ENCODE measurements at places on chromosomes 7 and 10. TPM values are rescaled to one million over a fixed set of nuclear protein-coding genes. Genes with fewer than 3 reads are reported as not detected.

DNA sequence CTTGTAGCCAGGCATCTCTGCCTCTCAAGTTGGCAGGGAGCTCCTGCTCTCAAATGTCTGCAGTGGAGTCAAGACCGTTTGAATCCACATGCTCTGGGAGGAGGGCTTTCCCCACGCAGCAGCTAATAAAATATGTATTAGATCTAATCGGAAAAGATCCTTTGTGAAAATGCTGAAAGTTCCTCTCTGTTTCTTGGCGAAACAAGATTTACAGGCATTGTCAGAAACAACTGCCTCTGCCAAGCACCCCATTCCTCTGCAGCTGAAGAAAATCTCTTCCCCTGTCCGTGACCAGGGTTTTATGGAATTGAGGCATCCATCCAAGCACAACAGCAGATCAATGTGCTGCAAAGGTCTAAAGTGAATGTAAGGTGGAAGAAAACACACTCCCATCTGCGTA lies 165.8 kb downstream of the TCERG1L start:
- DNase-seq, result no peak

DNA sequence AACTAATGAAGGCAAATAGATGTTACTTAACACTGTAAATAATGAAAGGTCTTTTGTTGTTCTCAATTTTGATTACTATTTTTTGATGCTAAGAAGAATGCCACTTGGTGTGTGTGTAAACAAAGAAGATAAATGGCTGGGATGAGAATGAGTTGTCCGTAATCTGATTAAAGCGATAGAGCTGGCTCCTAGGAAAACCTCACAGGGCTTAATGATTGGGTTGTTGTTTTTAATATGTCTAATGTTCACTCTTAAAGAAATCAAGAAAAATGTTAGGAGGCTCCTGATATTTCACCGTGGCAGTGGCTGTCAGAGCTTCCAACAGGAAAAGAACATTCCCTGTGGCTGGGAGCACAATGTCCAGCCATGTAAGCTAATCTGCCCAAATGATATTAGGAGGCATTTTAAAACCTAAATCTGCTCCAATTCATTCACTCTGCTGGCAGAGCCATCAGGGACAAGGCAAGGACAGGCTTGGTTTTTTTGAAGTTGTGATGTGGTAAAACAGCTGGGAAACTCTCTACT lies 243.9 kb downstream of the SNX10 start:
- DNase-seq, result no peak

GRCh38 chr10:57979491-57979890 lies 288.2 kb downstream of the IPMK start:
- peak; percentile 60 for DNase-seq

DNA sequence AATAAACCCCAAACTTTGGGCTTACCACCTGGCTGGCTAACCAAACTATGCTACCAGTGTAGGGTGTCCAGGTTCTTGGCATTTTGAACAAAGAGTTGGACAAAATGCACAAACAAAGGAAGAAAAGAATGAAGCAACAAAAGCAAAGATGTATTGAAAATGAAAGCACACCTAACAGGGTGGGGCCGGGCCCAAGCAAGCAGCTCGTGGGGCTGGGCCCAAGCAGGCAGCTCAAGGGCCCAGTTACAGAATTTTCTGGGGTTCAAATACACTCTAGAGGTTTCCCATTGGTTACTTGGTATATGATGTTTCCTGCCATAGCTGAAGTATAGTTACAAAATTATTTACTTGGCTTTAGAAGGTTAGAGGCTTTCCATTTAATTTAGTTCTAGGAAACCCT lies 15.7 kb downstream of the ACADSB start:
- no peak for DNase-seq

- DNase-seq, result no peak
Measured at GRCh38 chr10:65719790-65720189, 1206.0 kb upstream of the LRRTM3 start.

DNA sequence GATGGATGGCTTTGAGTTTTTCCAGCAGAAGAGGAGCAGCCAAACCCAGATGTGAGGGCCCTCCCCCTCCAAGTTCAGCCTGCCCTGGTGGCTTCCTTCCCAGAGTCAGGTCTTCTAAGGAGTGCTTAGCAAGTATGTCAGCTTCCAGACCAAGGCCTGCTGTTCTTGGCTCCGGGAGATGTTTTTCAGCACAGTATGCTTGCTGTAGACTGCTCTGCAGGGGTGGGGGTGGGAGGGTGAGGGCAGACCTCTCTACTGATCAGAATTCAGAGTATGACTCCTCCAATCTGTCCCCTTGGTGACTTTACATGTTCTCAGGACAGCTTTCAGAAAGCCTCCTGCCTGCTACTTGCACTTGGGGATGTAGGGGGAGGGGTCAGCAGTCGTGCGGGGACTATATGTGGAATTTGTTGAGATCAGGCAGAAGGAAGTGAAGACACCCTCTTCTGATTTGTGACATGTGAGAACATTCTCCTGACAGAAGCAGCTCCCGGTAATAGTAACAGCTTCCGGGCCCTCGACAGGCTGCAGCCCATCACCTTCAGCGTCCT lies 516.4 kb upstream of the ZMIZ1 start:
- no peak for DNase-seq

DNA sequence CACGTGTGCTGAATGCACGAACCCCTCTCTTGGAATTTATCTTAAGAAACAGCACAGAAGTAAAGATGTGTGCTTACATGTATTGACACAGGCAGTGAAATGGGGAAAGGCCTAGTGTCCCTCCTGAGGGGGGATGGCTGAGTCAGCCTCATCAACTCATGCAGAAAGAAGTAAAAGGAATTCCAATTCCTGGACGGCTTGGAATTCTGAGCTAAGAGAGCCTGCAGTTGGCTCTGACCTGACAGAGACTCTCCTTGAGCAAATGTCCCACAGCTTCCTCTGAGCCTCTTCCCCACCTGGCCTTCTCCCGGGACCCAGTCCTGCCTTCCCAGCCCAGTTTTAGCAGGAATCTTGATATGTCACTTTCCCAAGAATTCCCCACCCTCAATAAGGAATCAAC lies 542.4 kb upstream of the ADARB2 start:
- DNase-seq, result peak; percentile 63

DNA sequence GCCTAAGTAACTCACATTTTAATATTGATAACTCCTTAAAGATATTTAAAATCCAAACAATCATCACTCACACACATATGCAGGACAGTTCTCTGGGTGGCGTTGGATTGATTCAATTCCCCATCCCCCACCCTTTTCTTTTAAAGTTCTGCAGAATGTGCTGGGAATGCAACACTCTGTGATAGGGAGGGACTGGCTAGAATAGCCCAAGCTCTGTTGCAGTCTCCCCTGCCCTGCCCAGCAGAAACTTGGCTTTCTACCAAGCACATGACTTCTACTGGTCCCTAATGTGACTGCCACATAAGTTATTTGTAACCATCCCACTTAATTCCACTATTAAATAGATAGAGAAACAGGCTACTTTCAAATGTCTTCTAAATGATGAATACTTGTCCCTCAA lies 55.2 kb downstream of the TWIST1 start:
- DNase-seq, result no peak

GRCh38 chr7:42068554-42069280 lies 168.3 kb downstream of the GLI3 start:
- peak; percentile 15 for DNase-seq

- no peak for DNase-seq
Measured at GRCh38 chr10:125567529-125567928, 115.4 kb downstream of the TEX36 start.

DNA sequence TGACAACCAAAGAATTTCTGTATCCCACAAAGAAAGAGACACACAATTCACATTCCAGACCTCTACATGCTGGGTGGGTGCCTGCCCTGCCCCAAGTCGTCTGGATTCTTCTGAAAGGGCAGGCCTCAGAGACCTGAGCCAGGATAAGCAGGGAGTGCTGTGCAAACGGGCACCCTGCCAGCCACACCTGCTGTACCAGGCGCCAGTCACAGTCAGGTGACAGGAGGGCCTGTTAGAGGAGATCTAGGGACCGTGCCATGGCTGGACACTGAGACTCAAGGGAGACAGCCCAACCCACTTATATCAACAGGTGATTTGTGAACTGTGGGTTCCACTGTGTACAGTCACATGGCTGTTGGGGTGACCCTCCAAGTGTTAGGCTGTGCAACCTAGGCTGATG lies 103.1 kb upstream of the AFAP1L2 start:
- peak; percentile 69 for DNase-seq

GRCh38 chr10:60382946-60383681 lies 6.6 kb downstream of the ANK3 start:
- DNase-seq, result peak; percentile 97

DNA sequence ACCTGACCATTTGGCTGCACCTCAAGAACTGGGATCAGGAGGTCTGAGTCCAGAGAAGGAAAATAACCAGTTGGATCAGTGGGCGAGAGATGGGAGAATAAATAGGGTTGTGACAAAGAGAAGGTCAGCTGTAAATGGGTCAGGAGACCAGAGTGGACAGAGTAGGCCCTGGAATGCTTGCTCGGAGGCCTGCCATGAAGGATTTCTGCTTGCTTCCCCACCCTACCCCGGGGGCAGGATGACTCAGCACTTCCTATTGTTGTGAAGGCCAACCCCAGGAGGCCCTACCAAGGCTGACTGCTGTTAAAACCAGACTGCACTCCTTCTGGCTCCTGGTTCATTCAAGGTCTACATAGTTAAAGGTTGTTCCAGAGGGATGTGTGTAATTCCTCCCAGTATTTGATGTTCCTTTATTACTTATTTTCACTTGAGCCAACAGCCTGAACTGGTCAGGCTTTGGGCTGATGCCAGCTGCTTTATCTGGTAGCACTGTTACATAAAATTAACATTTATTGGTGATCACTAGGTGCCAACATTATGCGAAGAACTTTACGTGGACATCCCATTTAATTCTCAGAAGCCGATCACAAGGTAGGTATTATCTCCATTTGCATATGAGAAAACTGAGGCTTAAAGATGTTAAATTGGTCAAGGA lies 27.3 kb upstream of the IFRD1 start:
- peak; percentile 99 for DNase-seq

- DNase-seq, result no peak
Measured at GRCh38 chr7:111756687-111757178, 194.4 kb upstream of the IMMP2L start.

The PTF1A gene
- total RNA-seq, result not detected

The GPRIN2 gene
- total RNA-seq, result 29.2 TPM

The HACD1 gene
- 40.3 TPM for total RNA-seq

The SLC16A9 gene
- total RNA-seq, result 1.1 TPM

Measured in renal cortical epithelial cell (primary cell).